ENCODE measurements at places on chromosomes 7 and 10. TPM values are rescaled to one million over a fixed set of nuclear protein-coding genes. Genes with fewer than 3 reads are reported as not detected.

NCF1 gene
- 195 TPM for total RNA-seq

RPS24 gene
- total RNA-seq, result 1,273 TPM

CRYGN gene
- total RNA-seq, result 2.5 TPM

OLAH gene
- total RNA-seq, result 12.8 TPM

CHST3 gene
- total RNA-seq, result 8.3 TPM

DRGX gene
- total RNA-seq, result not detected
